ENCODE measurements at places on chromosomes 11 and 22.

DNA sequence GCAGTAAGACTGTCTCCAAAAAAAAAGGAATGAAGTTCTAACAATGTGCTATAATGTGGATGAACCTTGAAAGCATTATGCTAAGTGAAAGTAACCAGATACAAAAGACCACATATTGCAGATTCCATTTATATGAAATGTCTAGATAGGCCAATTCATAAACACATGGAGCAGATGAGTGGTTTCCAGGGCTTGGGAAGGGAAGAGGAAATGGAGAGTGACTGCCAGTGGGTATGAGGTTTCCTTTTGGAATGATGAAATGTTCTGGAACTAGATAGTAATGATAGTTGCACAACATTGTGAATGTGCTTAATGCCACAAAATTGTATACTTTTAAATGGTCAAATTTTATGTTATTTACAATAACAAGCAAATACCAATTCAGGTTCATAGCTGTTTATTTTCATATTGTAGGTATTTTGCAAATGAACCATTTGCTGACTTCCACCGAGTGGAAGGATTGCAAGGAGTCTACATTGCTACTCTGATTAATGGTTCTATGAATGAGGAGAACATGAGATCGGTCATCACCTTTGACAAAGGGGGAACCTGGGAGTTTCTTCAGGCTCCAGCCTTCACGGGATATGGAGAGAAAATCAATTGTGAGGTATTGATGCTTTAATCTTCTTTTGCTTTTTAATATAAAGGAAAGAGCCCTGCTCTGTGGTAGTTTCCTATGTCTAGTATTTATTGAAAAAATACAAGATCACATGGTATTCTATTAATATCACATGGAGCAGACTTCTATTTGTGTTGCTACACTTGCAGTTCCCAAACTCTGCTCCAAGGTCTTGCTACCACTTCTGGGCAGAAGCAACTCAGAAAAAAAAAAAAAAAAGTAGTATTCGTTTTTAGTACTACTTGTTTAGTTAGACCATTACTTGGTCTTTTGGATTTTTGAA lies 67.7 kb upstream of the SORL1-AS1 start:
- DNase-seq = peak; percentile 1

- DNase-seq = no peak
These were observed 527 bp upstream of the MRPL48 start for GRCh38 chr11:73787051-73787642.

- no peak for DNase-seq
These were observed 4.5 kb downstream of the SLC37A4 start for GRCh38 chr11:119025978-119026766.

DNA sequence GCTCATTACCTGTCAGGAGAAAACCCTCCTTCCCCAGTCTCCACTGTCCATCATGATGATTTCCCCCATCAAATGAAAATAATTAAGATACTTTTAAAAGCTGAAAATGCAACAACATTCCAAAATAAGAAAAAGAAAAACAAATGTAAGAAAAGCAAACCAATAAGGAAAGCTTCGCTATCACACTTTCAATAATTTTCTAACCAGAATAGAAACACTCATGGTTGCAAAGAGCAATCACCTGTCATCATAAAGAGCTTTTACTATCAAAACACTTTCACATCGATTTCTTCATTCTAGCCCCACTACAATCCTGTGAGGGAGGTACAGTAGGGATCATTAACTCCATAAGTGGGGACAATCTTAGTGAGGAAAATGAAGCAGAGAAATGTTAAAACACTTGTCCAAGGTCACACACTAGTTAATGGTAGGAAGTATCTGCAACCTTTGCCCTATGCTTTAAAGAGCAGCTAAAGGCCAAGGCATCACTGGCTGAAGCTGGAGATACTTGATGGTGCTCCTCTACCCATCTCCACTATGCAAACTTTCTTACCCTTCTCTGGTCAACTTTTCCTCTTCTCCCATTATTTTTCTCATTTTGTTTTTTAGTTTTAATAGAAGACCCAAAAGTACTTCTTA lies 2.6 kb downstream of the RBM4B start:
- no peak for DNase-seq

GRCh38 chr11:128195057-128195751 lies 392.2 kb downstream of the ETS1 start:
- no peak for DNase-seq

DNA sequence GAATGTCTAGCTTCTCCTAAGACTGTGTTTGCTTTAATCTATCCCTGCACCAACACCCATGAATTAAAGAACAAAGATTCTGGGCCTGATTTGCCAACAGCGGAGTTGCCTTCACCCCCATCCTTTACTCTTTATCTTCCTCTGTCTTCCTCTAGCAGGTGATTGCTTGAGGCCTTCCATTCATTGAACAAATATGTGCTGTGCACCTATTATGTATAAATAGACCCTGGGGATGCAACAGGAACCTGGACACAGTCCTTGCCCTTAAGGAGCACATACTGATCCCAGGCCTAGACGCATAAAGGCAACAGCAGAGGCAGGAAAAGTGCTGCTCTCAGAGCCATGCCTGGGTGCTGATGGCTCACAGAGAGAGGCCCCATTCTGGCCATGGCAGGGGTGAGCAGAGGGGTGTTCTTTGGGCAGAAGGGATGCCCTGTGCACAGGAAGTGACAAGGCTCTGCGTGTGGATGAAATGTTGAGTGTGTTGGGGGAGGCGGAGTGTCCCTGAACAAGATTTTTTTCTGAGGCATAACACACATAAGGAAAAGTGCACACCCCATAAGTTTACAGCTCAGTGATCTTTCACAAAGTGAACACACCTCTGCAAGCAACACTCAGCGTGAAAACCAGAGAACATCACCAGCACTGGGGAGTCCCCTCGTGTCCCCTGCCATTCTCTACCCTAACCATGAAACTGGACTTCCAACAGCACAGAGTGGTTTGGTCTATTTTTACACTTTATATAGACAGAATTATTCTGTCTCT lies 145.9 kb downstream of the GRIK4 start:
- DNase-seq = no peak

DNA sequence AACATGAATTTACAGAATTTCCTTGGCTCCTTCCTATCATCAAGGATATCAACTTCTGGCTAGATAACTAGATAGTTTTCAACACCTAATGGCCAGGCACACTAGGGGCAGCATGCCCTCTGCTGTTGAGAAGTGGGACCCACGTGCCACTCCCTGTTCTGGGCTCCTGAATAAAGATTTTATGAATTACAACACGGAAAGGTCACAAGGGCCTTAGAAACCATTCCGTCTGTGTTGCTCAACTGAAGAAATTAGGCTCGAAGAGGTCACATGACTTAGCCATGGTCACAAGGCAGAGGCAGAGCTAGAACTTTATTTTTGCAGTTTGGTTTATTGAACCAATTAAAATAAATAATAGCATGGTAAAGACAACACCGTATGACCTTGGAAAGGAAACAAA lies 36.0 kb downstream of the PRCP start:
- peak; percentile 13 for DNase-seq

DNA sequence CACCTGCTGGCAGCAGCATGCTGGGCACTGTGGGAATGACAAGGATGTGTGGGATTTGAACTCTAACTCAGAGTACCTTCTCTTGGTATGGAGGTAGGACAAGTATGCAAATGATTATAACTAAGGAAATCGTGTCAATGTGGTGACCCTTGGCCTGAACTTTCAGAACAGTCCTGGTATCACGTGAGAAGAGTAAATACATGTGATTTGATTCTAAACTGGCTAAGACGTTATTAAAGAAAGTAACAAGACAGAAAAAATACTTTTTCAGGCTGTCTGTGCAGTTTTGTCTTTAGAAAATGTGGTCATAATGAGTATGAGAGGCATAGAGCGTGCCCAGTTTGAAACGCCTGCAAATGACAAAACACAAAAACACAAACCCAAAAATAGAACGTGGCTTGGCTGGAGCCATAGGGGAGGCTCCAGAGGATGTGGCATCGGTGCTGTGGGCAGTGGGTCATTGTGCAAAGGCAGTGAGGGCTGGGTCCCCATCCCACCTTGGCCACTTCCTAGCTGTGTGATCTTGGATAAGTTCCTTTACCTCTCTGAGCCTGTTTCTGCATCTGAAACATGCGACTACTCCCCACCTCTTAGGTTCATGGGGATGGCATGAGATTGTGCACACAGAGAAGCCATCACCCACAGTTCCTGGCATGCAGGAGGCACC lies 18.4 kb upstream of the IL2RB start:
- DNase-seq = no peak

DNA sequence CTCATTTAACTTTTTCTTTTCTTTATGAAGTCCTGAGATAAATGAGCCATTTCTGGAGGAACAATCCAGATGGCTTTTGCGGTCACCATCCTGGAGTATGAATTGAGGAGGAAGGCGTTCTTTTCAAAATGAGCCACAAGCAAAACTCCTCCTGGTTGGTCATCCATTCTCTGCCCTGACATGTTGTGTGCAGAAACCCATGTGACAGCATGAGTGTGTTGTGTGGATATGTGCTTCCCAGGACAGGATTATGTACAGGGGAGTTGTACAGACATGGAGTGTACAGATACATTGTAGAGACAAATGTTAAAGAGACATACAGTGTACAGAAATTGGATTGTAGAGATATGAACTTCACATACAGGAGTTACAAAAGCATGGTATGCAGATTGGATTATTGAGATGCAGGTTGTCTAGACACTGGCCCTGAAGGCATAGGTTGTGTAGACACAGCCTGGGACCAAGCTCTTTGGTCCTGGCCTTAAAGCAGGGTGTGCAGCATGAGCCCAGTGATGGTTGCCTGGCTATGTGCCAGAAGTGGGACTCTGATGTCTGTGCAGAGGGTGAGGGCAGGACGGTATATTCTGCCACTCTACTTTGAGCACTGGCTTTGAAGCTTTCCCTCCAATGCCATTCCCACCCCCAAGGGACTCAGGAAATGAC lies 178.5 kb upstream of the ZBED5 start:
- no peak for DNase-seq

GRCh38 chr22:35649026-35649553 lies 844 bp downstream of the APOL6 start:
- no peak for DNase-seq

GRCh38 chr11:31340903-31341572 lies 28.5 kb downstream of the DCDC1 start:
- peak; percentile 2 for DNase-seq

GRCh38 chr11:111526501-111526900 lies 11.9 kb downstream of the HOATZ start:
- DNase-seq = no peak

DNA sequence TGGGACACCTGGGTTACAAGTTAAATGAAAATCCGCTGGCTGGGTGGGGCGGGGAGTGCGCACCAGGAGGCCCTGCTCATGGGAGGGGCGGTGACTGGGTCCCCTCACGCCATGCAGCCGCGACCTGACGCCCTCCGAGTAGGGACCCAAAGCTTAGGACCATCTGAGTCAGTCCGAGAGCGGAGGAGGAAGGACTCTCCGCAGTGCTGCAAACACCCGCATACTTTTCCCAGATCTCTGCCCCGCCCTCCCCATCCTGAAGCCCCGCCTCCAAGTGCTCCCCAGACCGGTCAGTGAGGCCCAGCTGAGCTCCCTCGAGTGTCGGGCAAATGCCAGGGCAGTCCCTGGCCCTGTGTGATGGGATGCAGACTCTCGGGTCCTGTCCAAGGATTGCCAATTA lies 6.6 kb upstream of the FLI1 start:
- no peak for DNase-seq

- DNase-seq = no peak
These were observed 617.4 kb downstream of the CNTN5 start for GRCh38 chr11:99638073-99638553.

- no peak for DNase-seq
These were observed 20.1 kb downstream of the ADA2 start for GRCh38 chr22:17199003-17199731.

- DNase-seq = no peak
These were observed 15.0 kb upstream of the TRIM44 start for GRCh38 chr11:35647421-35648093.

- no peak for DNase-seq
These were observed 7.6 kb upstream of the KCTD17 start for GRCh38 chr22:37043828-37044538.

DNA sequence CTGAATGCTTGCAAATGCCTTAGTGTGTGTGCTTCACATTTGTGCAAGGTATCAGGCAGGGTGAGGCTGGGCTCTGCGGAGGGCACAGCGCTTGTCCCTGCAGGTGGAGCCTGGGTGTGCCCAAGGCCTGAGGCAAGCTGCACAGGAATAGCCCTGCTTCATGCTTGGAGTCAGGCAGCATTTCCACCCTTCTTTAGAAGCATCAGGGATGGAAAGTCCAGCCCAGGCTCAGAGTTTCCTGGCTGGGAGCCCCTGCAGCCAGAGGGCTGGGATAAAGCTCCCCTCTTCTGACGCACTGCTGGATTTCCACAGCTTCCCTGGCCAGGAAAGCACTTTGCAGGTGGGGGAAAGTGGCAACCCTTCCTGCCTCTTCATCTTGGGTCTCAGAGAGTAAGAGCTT lies 63.4 kb downstream of the GALNT18 start:
- DNase-seq = no peak

DNA sequence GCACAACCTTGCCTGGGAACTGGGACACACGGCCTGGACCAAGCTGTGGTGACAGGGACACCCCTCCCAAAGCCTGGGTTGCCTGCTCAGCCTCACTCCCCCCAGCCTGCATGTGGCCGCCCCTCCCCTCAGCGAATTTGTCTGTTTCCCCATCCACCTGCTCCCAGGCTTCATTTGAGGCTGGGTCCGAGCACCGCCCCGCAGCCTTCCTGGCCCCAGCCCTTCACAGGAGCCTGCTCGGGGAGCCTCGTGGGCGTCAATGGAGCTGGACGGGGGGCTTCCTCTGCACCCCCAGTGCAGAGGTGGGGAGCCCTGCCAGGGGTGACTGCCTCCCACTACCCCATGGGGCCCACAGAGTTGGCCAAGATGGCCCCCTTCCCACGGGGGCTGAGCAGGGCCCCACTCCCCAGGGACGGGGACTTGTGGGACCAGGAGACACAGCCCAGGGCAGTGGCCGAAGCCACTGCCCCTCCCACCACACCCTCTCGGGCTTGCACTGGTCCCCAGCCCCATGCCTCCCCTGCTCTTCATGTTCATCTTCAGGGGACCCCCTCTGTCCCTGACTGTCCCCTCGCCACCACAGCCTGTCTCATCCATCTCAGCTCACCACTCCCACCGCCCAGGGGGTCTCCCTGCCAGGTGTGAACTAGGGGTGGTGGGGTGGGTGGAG lies 91.7 kb downstream of the WNT7B start:
- DNase-seq = no peak

DNA sequence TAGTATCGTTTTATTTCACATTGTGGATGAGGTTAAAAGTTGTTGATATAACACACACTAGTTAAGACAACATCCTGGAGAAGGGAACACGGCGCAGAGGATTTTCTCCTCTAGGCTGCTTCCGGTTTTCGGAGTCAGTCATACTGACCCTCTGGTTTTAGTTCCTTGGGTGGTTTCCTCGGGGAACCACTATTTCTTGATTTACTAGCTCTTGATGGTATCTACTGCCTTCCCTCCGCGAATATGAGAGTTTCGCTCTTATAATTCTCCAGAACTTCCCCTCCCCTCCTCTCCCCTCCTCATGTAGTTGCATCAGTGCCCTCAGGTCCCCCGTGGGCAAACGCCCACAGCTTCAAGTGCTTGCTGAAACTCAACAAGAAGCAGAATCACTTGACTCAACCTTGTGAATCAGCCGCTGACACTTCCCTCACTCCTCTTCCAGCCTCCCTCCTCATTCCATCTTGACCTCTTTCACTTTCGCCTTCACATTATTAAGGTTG lies 15.9 kb upstream of the APOBEC3A start:
- DNase-seq = no peak

Data from astrocyte of the cerebellum (primary cell).